Epithelial cell of proximal tubule (primary cell): ENCODE measurements at places on chromosomes 5 and 9. TPM values are rescaled to one million over a fixed set of nuclear protein-coding genes. Genes with fewer than 3 reads are reported as not detected.

GRCh38 chr5:159510282-159510681, 180.0 kb upstream of the IL12B start:
- no peak for DNase-seq

GRXCR2 gene
- total RNA-seq = not detected in 2 replicates

- DNase-seq = no peak
Measured at GRCh38 chr5:129094924-129095899, 663 bp downstream of the ISOC1 start.

- no peak for DNase-seq
Measured at GRCh38 chr5:171660434-171660833, 125.2 kb upstream of the SMIM23 start.

NSD1 gene
- total RNA-seq = 27.2 and 30.6 TPM in 2 replicates

DNA sequence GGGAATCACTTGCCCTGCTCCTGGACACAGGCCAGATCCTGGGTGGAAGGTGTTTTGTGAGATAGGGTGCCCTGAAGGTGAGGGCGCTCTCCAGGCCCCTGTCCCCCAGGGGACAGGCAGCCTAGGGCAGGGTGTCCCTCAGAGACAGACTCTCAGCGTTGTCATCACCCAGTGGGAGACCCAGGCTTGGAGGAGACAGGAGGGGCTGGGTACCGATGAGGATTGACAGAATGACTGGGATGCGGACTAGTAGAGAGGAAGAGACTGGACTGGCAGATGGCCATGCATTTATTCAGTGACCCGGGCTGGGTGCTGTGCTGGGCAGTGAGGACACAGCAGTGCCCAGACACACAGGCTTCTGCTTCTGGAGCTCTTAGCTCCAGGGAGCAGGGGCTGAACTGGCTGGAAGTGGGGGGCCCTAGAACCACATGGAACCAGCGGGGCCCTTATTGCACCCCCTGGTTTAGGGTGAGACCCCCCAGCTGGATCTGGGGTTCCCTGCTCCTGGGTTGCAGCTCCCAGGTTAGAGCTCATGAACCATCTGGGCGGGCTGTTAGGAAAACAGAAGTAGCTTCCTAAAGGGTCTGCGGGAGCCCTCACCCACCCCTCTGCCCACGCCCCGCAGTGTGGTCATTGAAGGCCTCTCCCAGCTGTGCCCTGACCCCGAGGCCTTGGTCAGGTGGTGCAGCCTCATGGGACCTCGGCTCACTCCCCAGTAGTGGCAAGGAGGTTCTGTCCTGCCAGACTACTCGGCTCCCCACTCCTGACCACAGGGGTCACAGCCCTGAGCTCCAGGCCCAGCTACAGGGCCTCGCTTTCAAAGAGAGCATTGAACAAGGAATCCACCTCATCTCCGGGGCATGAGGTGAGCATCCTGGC, 116.7 kb upstream of the LMX1B start:
- DNase-seq = no peak
